Heart right ventricle (tissue), 16 donors: ENCODE measurements at places on chromosomes 16 and 17. TPM values are rescaled to one million over a fixed set of nuclear protein-coding genes. Genes with fewer than 3 reads are reported as not detected.

DNA sequence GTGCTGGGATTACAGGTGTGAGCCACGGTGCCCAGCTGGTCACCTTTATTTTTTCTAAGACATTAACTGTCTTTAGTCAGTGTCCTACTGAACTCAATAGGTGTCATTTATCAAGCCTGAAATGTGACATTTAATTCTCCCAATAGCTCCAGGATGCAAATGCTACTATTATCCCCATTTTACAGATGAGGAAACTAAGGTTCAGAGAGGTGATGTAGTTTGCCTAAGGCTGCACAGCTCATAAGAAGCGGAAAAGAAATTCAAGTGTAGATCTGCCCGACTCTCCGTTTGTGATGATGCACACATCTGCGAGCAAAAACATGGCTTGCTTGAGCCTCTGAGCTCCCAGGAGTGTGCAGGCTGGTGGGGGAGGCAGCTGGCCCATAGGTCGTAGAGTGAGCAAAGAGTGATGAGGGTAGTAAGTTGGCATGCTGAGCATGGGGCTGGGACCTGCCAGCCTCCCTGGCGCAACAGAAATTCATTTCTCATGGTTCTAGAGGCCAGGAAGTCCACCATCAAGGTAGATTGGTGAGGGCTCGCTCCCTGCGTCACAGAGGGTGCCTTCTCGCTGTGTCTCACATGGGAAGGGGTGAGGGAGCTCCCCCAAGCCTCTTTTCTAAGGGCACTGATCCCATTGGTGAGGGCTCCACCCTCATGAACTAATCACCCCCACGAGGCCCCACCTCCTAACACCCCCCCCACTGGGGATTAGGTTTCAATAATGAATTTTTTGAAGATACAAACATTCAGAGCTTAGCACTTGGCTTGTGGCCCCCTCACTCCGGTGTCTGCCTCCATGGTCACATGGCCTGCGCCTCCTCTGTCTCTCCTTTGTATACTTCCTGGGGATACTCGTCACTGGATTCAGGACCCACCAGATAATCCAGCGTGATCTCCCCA is 141.5 kb upstream of the PLCG2 start:
- H3K4me1 ChIP-seq = no peaks in the 10 kb centered on the region
- no peak overlapping the region for H3K27ac ChIP-seq
- no peaks in the 10 kb centered on the region for H3K36me3 ChIP-seq
- H3K27me3 ChIP-seq = no peaks in the 10 kb centered on the region
- DNase-seq = no peak

GRCh38 chr16:88638323-88639230 is at the start of gene IL17C:
Gene IL17C, plus strand, starts transcription at chr16:88638572. Its CDS starts 70 bp downstream, at chr16:88638642.
- no peak within 1 kb of the TSS for H3K27ac ChIP-seq

- H3K4me1 ChIP-seq = no peaks in the 10 kb centered on the region
- no peaks in the 10 kb centered on the region for H3K36me3 ChIP-seq
Measured at GRCh38 chr16:55184619-55185018, 139.4 kb upstream of the IRX6 start.

The HID1 gene
- 15.5 TPM for total RNA-seq

DNA sequence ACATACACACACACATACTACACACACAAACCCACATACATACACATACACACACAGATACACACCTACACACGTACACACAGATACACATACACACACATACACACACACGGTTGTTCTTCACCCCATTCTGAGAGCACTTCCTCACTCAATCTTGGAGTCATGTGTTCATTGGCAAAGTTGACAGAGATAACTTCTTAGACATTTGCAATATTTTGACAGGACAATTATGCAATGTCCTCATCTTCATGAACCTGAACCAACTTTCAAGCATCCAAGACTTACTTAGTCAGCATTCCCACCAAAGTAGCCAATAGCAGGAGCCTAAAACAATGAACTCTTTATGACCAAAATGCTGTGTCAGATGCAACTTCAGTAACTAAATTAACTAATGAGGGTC is 77.1 kb upstream of the DNAH17 start:
- H3K4me1 ChIP-seq = peaks cover 38% of the 10 kb centered on the region
- H3K27me3 ChIP-seq = no peaks in the 10 kb centered on the region
- no peak overlapping the region for H3K4me3 ChIP-seq

GRCh38 chr16:4372001-4372577 is 441 bp downstream of the VASN start:
- no peaks in the 10 kb centered on the region for H3K36me3 ChIP-seq
- H3K27me3 ChIP-seq = no peaks in the 10 kb centered on the region
- no peak for DNase-seq
- H3K4me3 ChIP-seq = peak overlapping the region; percentile 58

The KCNJ18 gene
- not detected for total RNA-seq

DNA sequence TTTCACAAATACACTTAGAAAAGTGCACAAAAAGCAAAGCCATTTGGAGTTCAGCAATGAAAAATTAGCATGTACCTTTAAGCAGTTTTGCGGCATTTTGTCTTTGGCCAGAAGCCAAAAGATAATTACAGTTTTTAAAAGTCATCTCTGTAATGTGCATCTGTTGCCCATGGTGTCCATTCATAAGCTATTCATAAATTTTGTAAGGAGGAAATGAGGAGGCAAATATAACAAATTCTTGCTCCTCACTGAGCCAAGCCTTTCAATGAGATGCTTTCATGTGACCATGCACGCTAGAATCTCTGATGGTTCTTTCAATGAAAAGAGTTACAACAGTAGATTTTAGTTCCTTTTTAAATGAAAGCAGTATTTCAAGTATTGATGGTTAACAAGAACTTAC is 247.1 kb upstream of the MON1B start:
- no peaks in the 10 kb centered on the region for H3K27me3 ChIP-seq
- H3K4me1 ChIP-seq = peaks cover 7% of the 10 kb centered on the region
- no peak for DNase-seq

DNA sequence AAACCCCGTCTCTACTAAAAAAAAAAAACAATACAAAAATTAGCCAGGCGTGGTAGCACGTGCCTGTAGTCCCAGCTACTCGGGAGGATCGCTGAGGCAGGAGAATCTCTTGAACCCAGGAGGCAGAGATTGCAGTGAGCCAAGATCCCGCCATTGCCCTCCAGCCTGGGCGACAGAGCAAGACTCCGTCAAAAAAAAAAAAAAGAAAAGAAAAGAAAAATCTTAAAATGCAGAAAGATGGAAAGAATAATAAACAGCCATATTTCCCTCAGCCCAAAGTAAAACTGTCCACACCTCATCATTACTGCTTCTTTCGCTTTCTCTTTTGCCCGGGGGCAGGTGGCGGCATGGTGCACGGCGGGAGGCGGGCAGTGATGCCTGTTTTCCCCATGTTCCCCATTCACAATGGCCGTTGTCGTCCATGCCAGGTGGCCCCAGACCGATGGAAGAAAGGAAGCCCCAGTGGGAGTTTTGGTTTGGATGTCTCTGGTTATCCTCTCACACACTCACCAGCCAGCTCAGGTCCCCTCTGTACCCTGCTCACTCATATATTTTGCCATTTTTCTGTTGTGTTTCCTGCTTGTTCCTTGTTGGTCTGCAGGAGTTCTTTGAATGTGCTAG is 37.0 kb upstream of the PEMT start:
- DNase-seq = no peak
- H3K4me1 ChIP-seq = no peaks in the 10 kb centered on the region
- H3K27me3 ChIP-seq = no peaks in the 10 kb centered on the region
- no peak overlapping the region for H3K4me3 ChIP-seq

The HSD3B7 gene
- total RNA-seq = 5.8 TPM

GRCh38 chr17:83055911-83056582 is 23.4 kb upstream of the METRNL start:
- peak overlapping the region; percentile 39 for H3K27ac ChIP-seq
- no peaks in the 10 kb centered on the region for H3K36me3 ChIP-seq
- peaks cover 22% of the 10 kb centered on the region for H3K4me1 ChIP-seq
- H3K4me3 ChIP-seq = no peak overlapping the region

- H3K27ac ChIP-seq = no peak overlapping the region
- no peak for DNase-seq
- no peak overlapping the region for H3K4me3 ChIP-seq
- no peaks in the 10 kb centered on the region for H3K36me3 ChIP-seq
- no peaks in the 10 kb centered on the region for H3K27me3 ChIP-seq
Measured at GRCh38 chr16:3974751-3975150, 94.2 kb upstream of the CREBBP start.

DNA sequence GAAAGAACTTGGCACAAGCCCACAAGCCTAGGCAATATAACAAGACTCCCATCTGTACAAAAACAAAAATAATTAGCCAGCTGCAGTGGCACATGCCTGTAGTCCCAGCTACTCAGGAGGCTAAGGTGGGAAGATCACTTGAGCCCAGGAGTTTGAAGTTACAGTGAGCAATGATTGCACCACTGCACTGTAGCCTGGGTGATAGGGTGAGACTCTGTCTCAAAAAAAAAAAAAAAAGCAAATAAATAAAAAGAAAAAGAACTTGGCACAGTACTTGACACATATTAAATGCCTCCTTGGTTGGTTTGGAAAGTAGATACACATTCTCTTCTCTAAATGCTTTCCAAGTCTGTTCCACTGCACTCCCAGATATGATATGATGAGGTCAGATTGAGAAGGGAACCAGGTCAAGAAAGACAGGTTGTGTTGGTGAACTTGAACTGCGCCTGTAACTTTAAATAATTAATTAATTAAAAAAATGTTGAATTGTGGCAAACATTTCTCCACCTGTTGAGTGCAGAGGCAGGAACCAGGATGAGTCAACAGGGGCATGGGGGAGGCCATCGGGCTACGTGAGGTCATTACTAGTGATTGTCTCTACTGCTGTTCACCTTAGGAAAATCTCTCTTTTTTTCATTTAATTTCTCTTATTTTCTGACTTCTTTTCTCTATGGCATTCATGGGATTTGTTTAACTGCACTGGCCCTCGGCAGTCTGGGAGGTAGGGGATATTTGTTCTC is 25.9 kb upstream of the EFCAB13 start:
- no peak overlapping the region for H3K4me3 ChIP-seq
- peaks cover 46% of the 10 kb centered on the region for H3K36me3 ChIP-seq
- no peak overlapping the region for H3K27ac ChIP-seq

- no peak for DNase-seq
- H3K36me3 ChIP-seq = no peaks in the 10 kb centered on the region
- no peaks in the 10 kb centered on the region for H3K27me3 ChIP-seq
- H3K27ac ChIP-seq = no peak overlapping the region
- no peaks in the 10 kb centered on the region for H3K4me1 ChIP-seq
Measured at GRCh38 chr17:75433218-75433783, 23.1 kb upstream of the TMEM94 start.
